Gastrocnemius medialis (tissue), 4 donors: ENCODE measurements at places on chromosomes 3 and 15.

DNA sequence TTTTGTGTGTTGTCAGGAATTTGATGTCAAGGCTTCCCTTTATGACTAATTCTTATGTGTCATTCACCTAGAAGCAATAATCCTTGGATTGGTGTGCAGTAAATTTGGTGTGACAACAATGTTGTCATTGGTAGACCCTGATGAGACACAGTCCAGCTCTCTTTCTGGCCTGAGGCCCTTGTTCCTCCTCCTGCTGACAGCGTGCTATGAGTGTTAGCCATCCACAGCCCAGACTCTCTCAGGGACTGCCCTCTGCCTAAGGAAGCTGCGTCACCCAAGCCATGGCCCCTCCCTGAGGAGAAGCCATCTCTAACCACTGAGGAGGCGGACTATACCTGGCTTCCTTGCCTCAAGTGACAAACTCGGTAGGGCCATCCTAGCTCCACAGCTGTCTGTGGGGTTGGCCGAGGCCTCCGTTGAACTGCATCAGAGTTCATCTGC is 13.3 kb upstream of the TM4SF1 start:
- no peak for DNase-seq

DNA sequence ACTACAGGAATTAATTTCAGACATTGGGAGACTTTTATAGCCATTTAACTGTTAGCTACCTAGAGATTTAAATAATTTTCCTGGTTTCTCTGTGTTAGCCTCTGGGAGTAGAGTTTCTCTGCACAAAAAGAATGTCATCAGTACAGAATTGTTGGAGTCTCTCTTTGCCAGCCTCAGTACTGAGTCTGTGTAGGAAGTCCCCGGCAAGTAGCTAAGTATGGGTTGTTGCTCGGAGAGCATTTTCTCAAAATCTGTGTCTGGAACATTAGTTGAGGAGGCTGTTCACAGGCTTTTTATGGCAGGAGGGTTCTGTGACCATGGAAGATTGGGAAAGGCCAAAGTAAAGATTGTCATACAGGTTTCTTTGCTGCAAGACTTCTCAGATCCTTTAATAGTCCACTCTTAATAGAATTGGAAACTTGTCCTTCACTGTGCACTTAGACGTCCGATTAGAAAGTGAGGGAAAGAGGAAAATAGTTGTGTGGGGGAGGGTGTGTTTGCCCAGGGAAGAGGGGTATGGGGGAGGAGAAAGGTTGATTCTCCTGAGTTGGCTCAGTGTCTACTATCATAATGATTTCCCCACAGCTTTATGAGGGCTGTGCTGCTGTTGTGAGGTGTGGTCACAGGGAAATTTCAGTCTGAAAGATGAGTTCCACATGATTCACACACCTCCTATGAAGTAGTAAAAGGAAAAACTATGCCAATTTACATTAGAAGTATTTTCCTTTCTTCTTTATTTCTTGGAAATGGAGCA is 207.1 kb downstream of the PTPRG start:
- DNase-seq, result no peak

DNA sequence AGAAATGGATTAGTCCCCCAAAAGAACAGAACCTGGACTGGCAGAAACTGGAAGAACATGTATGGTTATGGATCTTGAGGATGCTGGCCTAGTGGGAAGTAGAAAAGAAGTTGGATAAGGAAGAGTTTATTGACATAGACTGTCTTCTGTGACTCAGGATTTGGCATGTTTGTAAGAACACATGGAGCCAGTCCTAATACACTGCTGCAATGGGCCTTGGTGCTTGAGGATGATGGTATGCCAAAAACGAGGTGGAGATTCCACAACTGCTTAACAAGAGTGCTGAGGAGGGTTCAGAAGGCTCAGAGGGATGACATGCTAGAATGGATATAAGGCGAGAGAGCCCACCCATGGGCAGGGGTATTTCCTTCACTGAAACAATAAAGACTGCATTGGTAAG is 22.4 kb downstream of the LZTFL1 start:
- peak; percentile 63 for DNase-seq

GRCh38 chr3:144187531-144188210 is 216.0 kb downstream of the DIPK2A start:
- no peak for DNase-seq

DNA sequence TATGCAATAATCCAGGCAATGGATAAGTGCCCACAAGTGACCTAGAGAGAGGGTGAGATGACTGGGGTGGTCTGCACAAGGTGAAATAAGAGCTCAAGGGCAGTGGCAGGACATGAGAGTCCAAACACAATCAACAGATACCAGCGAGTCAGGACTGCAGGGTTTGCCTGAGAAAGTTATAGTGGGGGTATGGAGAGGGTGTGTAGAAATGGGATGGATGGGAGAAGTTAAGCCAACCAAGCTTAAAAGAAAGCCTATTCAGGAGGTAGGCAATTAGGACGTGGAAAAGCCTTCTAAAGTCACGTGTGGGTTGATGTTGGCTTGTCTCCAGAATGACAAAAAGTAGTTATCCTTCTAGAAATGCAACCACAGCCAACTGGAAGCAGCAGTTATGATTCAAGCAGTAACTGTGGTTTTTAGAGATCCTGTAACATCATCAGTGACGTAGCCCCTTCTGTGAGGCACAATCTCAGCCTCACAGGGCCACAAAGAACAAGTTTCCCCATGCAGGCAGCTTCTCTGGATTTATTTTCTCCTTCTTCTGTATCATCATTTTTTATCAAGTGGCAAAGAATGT is 56.1 kb downstream of the FAM174B start:
- no peak for DNase-seq
